ENCODE measurements at places on chromosomes 5 and 9. TPM values are rescaled to one million over a fixed set of nuclear protein-coding genes. Genes with fewer than 3 reads are reported as not detected.

The AK1 gene
- total RNA-seq = 94.3 TPM

The IL4 gene
- total RNA-seq = not detected

The CSNK1G3 gene
- 110 TPM for total RNA-seq

The WNT8A gene
- total RNA-seq = not detected

The TEX48 gene
- total RNA-seq = not detected

The FOXE1 gene
- not detected for total RNA-seq

The CAVIN4 gene
- 0.49 TPM for total RNA-seq

The FGF10 gene
- not detected for total RNA-seq

The NR2F1-AS1 gene
- total RNA-seq = 3.2 TPM

The PRDM9 gene
- not detected for total RNA-seq

The SLCO4C1 gene
- not detected for total RNA-seq

The RNF208 gene
- total RNA-seq = 2.5 TPM

The ZNF366 gene
- total RNA-seq = not detected

The GFM2 gene
- total RNA-seq = 31.9 TPM

The PCDHGA1 gene
- 0.35 TPM for total RNA-seq

The SYNPO gene
- 6.3 TPM for total RNA-seq

The BAAT gene
- 0.14 TPM for total RNA-seq

The PAEP gene
- total RNA-seq = not detected

The LMX1B gene
- total RNA-seq = 3.9 TPM

The PCDHB10 gene
- total RNA-seq = 1.2 TPM

The GFI1B gene
- not detected for total RNA-seq

The CAMLG gene
- 41.8 TPM for total RNA-seq

The PCDHB5 gene
- 1.7 TPM for total RNA-seq

The PPP3R2 gene
- total RNA-seq = not detected

The OMD gene
- 1.4 TPM for total RNA-seq

The PPP1R2B gene
- total RNA-seq = not detected

The NMRK1 gene
- 24.6 TPM for total RNA-seq

The LCNL1 gene
- not detected for total RNA-seq

The HTR1A gene
- not detected for total RNA-seq

The C5orf52 gene
- not detected for total RNA-seq
